H9 (cell line): ENCODE measurements at places on chromosomes 16 and 17. TPM values are rescaled to one million over a fixed set of nuclear protein-coding genes. Genes with fewer than 3 reads are reported as not detected.
A peak's percentile ranks its signal among the peaks of the same experiment; 100 is the strongest.

DNA sequence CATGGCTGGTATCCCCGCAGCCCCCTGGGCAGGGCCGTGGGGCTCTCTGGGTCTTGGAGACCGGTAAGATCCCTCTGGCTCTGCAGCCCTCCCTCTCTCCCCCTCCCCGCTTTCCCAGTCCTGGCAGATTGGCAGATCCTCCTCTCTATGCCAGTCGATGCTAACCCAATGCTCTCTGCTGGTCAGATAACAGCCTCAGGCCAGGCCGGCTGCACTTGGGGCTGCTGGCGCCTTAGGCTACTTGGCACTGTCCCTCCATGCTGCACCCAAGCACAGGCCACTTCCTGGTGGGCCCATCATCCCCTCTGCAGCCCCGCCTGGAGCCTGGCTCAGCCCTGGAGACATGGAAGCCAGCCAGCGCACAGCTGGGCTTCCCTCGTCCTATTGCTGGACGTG is 81.7 kb downstream of the RTN4RL1 start:
- no peaks in the 10 kb centered on the region for H3K4me1 ChIP-seq
- H3K27ac ChIP-seq, result no peak overlapping the region
- no peak for DNase-seq
- H3K4me3 ChIP-seq, result no peak overlapping the region
- no peaks in the 10 kb centered on the region for H3K27me3 ChIP-seq

GRCh38 chr17:63278728-63279442 is 167.2 kb downstream of the CYB561 start:
- no peak overlapping the region for H3K27ac ChIP-seq
- no peak overlapping the region for H3K4me3 ChIP-seq
- DNase-seq, result no peak
- no peaks in the 10 kb centered on the region for H3K27me3 ChIP-seq

DNA sequence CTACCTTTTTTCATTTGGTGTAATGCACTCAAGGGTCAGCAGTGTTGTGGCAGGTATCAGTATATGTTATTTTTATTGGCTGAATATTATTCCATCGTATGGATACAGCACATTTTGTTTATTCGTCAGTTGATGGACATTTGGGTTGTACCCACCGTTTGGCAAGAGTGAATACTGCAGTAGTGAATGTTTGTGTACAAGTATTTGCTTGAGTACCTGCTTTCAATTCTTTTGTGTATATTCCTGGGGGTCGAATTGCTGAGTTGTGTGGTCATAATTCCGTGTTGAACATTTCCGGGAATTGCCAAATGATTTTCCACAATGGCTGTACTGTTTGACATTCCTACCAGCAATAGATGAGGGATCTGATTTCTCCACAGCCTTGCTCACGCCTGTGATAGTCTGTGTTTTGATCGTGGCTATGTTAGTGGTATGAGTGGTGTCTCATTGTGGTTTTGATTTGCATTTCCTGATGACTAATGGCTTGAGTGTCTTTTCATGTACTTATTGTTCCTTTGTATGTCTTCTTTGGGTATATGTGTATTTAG is 108.4 kb downstream of the OR1D5 start:
- no peak for DNase-seq
- no peaks in the 10 kb centered on the region; the same call in 1 of the 2 replicates for H3K27me3 ChIP-seq
- H3K4me3 ChIP-seq, result no peak overlapping the region
- no peak overlapping the region for H3K27ac ChIP-seq

DNA sequence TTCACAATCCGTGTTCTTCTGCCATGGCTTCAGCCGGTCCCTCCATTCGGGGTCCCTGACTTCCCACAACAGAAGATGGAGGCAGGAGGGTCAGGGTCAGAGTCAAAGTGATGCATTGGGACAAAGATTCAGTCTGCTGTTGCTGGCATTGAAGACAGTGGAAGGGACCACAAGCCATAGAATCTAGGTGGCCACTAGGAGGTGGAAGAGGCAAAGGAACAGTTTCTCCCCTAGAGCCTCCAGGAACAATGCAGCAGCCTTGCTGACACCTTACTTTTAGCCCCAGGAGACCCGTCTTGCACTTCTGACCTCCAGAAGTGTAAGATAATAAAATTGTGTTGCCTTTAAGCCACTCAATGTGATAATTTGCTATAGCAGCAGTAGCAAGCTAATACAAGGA is 55.9 kb downstream of the MFSD11 start:
- peaks cover 4% of the 10 kb centered on the region; the same call in 1 of the 2 replicates for H3K36me3 ChIP-seq
- no peaks in the 10 kb centered on the region; the same call in 1 of the 2 replicates for H3K4me1 ChIP-seq
- H3K27me3 ChIP-seq, result no peaks in the 10 kb centered on the region
- H3K27ac ChIP-seq, result no peak overlapping the region

GRCh38 chr17:81553018-81553615 is 964 bp upstream of the FAAP100 start:
- peaks cover 48% of the 10 kb centered on the region for H3K36me3 ChIP-seq
- H3K27me3 ChIP-seq, result no peaks in the 10 kb centered on the region

DNA sequence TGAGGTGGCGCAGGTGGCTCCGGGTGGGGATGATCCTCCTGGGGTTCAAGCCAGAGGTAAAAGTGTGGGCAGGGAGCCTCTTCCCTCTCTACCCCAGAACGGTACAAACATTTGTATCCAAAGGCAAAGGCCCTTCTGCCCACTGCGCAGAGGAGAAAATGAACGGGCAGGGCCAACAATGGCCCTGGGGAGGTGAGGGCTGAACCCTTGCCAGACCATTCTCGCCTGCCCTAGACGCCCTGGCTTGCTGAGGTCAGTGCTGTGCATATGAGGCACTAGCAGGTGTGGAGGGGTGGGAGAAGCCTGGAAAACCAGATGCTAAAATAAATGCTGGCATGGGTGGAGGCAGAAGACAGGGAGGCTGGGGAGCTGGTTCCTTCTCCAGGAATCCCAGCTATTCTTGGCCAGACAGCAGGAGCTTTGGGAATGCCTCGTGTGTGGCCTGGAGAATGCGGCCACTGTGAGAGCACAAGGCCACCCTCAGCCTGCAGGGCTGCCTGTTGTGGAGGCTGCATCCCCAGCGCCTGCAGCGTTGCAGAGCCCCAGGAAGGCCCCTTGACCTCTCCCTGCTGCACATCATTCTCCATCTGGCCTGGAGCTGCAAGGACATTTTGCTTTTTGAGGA is 4.5 kb downstream of the C17orf50 start:
- H3K27me3 ChIP-seq, result peaks cover 2% of the 10 kb centered on the region; the same call in 1 of the 2 replicates
- DNase-seq, result no peak
- H3K27ac ChIP-seq, result no peak overlapping the region
- peak overlapping the region; percentile 76 for H3K4me3 ChIP-seq

DNA sequence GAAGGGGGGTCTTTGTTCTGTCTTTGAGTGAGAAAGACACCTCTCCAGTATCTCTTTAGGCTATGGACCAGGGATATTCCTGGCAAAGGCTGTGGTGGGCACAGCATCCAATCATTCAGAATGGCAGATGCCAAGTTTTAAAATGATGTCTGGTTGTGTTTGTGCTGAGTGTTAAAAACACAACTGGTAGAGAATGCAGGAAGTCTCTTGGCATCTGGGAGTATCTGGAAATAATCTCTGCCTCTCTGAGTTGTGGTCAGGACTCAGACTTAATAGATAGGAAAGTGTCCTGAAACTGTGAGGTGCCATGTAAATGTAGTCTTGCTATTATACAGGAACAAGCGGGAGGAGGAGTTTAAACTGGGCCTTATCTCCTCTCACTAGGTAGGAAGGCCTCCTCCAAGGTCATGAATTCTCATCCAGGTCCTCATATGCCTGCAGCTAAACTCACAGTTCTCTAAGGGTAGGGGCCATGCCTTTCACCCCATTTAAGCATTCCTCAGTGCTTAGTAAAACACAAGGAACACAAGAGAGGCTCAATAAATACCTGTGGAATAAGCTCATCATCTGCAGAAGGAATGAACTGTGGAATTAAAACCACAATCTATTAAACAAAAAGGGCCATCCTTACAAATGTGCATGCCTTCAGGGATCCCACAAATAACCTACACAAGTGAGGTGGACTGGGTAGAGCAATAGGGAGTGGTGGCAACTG is 317.6 kb downstream of the CBLN1 start:
- H3K4me1 ChIP-seq, result no peaks in the 10 kb centered on the region
- H3K27me3 ChIP-seq, result no peaks in the 10 kb centered on the region
- H3K36me3 ChIP-seq, result peaks cover 2% of the 10 kb centered on the region; the same call in 1 of the 2 replicates
- no peak overlapping the region for H3K27ac ChIP-seq
- DNase-seq, result no peak

DNA sequence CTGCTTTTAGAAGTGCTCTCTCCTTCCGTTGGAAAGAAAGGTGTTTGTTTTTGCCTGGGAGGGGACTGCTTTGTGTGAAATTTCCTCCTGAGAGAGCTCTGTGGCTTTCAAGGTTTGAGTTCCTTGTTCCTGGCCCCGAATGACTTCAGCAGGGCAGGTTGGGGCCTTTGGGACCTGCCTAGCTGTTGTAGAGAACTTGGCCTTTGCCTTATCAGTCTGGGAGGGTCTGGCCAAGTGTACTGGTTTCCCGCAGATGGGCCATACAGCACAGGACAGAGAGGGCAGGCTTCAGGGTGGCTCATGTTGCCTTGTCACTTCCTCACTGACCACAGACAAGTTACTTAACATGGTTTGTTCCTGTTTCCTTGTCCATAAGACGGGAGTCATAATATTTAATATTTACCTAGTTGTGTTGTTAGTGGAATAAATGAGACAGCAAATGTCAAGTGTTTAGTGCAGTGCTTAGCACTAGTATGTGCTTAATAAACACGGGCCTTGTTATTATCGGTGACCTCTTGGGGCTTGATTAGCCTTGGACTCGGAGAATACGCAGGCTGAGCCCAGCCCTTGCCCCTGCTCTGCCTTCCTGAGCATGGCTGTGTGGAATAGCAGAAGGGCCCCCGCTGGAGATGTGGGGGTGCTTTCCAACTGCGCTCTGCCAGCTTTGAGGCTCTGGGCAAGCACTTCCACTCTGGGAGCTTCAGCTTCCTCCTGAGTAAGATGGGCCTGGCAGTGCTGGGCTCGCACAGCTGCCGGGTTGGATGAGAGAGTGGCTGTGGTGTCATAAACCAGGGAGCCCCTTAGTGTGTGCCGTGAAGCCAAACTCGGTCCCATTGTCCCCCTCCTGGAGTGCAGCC is 6.6 kb downstream of the PRSS8 start:
- H3K4me3 ChIP-seq, result no peak overlapping the region
- H3K4me1 ChIP-seq, result peaks cover 11% of the 10 kb centered on the region; the same call in 1 of the 2 replicates
- DNase-seq, result no peak
- H3K27ac ChIP-seq, result no peak overlapping the region
- peaks cover 47% of the 10 kb centered on the region for H3K36me3 ChIP-seq

- DNase-seq, result no peak
- no peaks in the 10 kb centered on the region for H3K36me3 ChIP-seq
- 0 out of 2 replicates have a peak, but pooled peaks cover 2% of the 10 kb centered on the region for H3K4me1 ChIP-seq
- H3K4me3 ChIP-seq, result no peak overlapping the region
- H3K27me3 ChIP-seq, result no peaks in the 10 kb centered on the region
Observed at GRCh38 chr17:70276906-70277305, 107.6 kb downstream of the KCNJ2 start.

- no peak for DNase-seq
- H3K36me3 ChIP-seq, result no peaks in the 10 kb centered on the region
- no peaks in the 10 kb centered on the region for H3K27me3 ChIP-seq
- H3K27ac ChIP-seq, result no peak overlapping the region
- H3K4me3 ChIP-seq, result no peak overlapping the region
- H3K4me1 ChIP-seq, result no peaks in the 10 kb centered on the region
Observed at GRCh38 chr17:51516924-51517323, 256.6 kb downstream of the UTP18 start.

DNA sequence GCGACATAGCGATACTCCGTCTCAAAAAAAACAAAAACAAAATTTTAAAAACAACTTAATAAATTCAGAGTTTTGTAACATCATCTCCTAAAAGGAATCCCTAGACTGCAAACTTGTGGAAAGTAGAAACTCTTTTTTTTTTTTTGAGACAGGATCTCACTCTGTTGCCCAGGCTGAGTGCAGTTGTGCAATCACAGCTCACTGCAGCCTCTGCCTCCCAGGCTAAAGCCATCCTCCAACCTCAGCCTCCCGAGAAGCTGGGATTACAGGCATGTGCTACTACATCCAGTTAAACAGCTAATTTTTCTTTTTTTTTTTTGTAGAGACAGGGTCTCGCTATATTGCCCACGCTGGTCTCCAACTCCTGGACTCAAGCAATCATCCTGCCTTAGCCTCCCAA is 19.7 kb downstream of the EZH1 start:
- H3K36me3 ChIP-seq, result peaks cover 48% of the 10 kb centered on the region
- no peaks in the 10 kb centered on the region for H3K27me3 ChIP-seq
- no peaks in the 10 kb centered on the region for H3K4me1 ChIP-seq
- no peak for DNase-seq
- H3K4me3 ChIP-seq, result no peak overlapping the region

The MYOCD gene
- total RNA-seq, result 0.17 and 0.39 TPM in 2 replicates

The TBC1D3E gene
- total RNA-seq, result not detected in 2 replicates

The BAHCC1 gene
- total RNA-seq, result 1.7 and 3.1 TPM in 2 replicates
